ENCODE measurements at places on chromosomes 1 and 21. TPM values are rescaled to one million over a fixed set of nuclear protein-coding genes. Genes with fewer than 3 reads are reported as not detected.
A peak's percentile ranks its signal among the peaks of the same experiment; 100 is the strongest.

- DNase-seq, result peak; percentile 88
Observed at GRCh38 chr1:13820055-13820454, 120.1 kb downstream of the PRDM2 start.

GRCh38 chr1:109978761-109979488, 5.6 kb upstream of the AHCYL1 start:
- DNase-seq, result no peak

DNA sequence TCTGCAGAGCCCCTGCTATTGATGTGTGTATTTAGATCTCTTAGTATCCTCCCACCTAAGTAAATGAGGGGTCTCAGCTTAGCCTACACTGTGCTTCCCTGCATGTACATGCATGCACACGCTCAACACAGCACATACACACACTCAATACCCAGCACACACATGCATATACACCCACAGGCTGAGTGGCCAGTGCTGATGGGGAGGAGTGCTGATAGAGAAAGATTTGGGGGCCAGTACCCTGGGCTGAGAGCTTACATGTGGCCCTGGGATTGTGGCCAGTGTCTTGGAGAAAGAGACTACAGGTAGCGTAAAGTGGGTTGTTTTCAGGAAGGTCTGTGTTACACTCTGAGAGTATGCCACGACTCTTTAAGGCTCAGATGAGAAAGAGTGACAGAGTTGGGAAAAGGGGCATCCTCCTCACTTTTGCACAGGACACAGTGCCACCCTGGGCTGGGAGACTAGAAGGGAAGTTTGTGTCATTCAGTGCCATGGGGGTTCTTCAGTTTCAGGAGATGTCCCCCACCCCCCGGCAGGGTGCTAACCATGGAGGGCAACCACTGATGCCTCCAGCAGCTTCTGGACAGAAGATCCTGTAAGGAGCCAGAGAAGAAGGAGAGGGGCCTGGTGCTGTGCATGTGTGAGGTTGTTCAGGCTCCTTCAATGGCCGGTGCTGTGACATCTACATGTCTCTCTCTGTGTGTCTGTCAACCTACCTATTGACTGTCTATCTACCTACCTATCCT, 166.8 kb downstream of the RHOU start:
- peak; percentile 6 for DNase-seq

Gene NCMAP
- total RNA-seq, result not detected

DNA sequence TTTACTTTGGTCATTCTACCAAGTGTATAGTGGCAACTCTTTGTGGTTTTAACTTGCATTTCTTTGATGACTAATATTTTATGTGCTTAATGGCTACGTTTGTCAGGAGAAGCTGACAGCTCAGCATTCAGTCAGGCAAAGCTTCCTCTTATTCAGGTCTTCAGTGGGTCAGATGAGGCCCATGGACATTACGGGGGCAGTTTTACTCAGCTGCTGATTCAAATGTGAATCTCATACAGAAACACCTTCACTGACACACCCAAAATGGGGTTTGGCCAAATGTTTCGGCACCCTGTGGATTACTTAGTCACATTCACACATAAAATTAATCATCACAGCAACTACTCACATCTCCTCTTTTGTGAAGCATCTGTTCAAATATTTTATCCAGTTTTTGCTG, 104.9 kb upstream of the PLD5 start:
- no peak for DNase-seq

GRCh38 chr1:203427451-203427850, 48.2 kb upstream of the PRELP start:
- no peak for DNase-seq

Gene HSPA6
- total RNA-seq, result 0.88 TPM

- no peak for DNase-seq
Observed at GRCh38 chr1:236864996-236865817, 70.1 kb downstream of the MTR start.

Gene KCNA10
- not detected for total RNA-seq

DNA sequence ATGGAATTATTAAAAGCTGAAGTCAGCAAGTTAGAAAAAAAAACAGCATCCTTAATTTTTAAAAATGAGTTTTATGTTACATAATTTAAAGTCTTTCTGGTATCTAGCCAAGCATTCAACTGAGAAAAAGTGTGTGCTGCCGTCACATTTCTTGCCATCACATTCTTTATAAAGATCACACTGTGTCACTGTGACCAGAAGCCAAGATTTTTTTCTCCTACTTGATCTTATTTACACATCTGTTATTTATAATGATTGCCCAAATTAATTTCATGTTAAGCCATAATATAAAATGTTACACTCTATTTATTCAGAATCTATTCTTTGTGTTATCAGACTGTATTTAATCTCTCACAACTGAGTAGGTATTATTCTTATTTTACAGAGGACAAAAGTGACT, 1603.7 kb downstream of the PLA2G4A start:
- peak; percentile 19 for DNase-seq

Gene C1orf146
- not detected for total RNA-seq

DNA sequence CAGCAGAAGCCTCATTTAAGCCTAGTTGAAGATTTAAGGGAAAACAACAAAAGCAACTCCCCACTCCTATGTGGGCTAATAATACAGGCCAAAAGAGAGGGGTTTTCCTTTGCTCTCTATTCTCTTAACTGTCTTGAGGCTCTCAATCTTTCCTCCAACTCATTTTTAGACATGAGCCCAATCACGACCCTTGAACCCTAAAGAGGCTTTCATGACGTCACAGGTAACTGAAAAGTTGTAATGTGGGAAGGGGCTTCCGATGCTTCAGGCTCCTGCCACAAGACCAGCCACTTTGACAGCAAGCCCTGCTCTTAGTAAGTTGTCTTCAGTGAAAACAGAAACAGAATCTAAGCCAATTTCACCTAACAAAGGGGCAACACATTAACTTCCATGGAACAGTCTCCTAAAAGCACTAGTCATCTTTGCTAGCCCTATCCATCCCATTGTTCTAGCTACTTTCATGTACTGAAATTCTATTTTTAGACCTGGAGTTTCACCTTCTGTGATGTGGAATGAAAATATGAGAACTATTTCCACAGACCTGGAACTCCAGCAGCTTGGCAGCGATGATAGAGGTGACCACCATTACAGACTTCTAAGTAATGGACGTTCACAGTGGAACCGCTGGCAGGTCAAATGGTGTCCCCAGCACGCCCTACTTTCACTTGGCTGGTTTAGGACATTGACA, 36.3 kb downstream of the GPR161 start:
- DNase-seq, result no peak

DNA sequence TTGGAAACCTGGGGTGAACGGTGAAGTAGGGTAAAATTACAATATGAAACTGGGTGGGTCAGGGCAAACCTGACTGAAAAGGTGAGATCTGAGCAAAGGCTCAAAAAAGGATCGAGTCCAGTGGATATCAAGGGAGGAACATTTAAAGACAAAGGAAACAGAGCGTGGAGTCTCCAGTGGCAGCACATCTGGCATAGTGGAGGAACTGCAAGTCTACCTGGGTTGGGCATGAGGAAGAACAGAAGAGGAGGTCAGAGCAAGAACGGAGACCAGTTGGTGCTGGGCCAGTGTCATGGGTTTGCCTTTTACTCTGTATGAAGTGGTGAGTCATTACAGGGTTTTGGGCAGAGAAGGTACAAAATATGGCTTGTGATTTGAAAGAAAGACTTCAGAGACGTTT, 163.7 kb downstream of the NTPCR start:
- no peak for DNase-seq

Gene CCSAP
- total RNA-seq, result 9.1 TPM

Gene PTGER3
- total RNA-seq, result not detected

DNA sequence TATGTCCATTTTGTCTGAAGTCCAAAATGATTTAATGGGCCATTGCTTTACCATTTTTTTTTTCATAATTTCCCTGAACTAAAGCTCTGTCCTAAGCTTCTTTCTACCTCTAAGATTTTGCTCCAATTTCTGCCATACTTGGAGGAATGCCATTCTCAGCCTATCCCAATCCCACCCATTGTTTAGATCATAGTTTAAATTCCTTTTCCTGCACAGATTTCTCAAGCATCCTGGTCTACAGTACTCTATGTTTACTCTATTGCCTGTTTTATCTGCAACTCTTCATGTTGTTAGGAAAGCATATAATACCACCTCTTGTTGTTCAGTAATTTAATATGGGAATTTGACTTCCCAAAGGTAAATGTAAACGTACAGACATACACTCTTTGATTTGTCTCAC, 30.8 kb downstream of the ADAMTS1 start:
- no peak for DNase-seq

DNA sequence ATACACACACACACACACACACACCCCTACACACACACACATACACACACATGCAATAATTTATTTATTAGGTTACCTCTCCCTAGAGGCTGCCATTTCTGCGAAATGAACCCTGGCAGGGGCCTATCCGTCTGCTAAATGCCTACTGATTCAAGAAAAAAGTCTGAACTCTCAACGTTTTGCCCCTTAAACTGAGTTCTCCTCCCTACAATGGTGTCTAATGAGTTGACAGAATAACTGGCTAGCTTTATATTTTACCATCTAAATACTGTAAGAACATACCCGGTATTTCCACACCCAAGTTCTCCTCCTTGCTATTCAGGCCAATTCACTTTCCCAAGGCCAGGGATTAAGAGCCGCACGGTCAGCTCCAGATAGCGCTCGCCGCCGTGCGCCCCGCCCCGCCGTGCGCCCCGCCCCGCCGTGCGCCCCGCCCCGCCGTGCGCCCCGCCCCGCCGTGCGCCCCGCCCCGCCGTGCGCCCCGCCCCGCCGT, 339 bp upstream of the RNPC3 start:
- no peak for DNase-seq

GRCh38 chr21:27741736-27742135, 774.8 kb upstream of the ADAMTS5 start:
- no peak for DNase-seq

Gene KRTAP10-7
- not detected for total RNA-seq

DNA sequence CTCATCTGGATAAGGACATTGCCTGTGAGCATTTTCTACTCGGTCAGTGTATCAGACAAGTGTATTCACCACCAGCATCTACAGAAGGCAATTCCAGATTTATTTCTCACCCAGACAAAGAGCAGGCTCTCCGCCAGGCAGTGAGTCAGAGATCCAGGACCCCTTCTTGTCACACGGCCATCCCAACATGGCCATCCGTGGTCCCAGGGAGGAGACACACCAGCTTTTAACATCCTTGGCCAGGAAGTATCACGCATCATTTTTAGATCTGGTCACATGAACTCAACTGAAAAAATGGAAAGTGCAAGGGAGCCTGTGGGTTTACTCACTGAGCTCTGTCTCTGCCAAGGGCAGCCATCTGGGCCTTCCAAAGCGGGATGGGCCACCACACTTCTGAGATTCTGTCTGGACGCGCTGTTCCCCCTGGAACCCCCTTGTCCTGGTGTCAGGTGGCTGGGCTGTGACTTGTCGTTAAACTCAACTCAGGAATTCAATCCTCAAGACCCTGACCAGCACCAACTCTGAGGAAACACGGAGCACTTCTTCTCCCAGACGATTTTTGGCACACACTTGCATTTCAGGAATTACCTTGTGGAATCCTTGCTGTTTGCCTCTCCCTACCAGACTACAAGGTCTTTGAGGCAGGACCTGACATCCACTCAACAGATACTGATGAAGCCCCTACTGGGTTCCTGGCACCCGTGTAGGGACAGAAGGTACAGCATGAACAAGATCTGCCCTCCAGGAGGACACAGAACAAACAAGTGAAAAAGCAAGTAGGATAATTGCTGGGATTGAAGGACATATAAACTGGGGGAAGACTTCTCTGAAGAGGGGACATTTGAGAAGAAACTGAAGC, 21.6 kb upstream of the CCSAP start:
- no peak for DNase-seq

DNA sequence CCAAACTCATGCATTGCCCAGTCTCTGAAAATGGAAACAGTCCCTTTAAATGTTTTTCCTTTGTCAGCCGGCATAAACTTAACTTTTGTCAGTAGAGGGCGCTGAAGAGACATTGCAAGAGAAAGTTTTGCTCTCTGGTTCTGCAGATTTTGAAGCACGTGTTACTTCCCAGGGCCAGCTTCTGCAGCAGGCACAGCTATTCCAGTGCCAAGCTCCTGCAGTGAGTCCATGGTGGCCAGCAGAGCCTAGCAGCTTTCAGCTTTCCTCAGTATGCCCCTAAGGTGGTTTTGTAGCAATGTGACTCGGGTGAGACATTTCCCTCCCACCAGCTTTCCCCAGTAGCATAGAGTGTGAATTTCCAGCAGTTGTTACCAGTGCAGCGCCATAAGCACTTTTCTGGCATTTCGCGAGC, 2.6 kb upstream of the IFI44L start:
- peak; percentile 43 for DNase-seq

Gene S100A14
- 0.36 TPM for total RNA-seq

- DNase-seq, result peak; percentile 73
Observed at GRCh38 chr1:35808450-35809113, 766 bp downstream of the AGO4 start.

DNA sequence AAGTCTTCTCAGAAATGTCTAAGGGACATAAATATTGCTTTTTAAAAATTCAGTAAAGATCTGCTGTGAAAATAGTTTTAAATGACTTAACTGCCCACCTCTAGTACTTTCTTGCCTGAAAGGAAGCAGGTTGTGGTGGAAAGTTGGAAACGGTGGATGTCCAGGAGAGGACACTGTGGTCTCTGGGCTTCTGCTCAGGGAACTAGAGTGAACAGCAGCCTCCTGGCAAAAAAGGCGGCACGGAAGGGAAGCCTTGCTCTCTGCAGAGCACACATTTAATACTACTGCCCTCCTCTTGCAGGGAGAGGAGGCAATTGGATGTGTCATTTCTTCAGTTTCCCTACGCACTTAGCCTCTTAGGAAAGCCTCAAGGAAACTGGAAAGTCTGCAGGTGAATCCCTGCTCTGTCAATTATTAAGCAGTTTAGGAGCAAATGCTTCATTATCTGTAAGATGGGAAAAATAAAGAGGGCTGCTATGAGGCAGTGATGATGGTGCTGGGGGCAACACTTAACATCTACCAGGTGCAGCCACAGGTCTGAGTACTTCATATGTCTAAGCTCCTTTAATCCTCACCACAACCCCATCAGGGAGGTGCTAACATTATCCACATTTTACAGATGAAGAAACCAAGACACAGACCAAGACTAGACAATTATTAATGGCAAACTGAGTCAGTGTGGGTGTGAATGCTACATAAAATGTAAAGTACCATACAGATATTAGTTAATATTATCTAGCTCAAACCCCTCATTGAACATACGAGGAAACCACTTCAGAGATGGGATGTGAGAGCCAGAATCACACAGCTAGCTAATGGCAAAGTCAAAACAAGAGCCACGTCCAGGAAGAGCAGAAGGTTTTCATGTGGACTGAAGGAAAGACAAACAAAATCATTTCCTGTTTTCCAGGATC, 108.9 kb upstream of the ADAR start:
- no peak for DNase-seq

Gene LCE1C
- not detected for total RNA-seq

GRCh38 chr1:231676487-231676886, 49.9 kb downstream of the DISC1 start:
- DNase-seq, result no peak

- DNase-seq, result no peak
Observed at GRCh38 chr1:98201666-98202081, 280.8 kb upstream of the DPYD start.

GRCh38 chr1:94783342-94784189, 36.6 kb upstream of the SLC44A3 start:
- DNase-seq, result peak; percentile 77

All from osteoblast (primary cell).